Spinal cord (tissue), 10 donors: ENCODE measurements at places on chromosomes 7 and 10. TPM values are rescaled to one million over a fixed set of nuclear protein-coding genes. Genes with fewer than 3 reads are reported as not detected.
A peak's percentile ranks its signal among the peaks of the same experiment; 100 is the strongest.

DNA sequence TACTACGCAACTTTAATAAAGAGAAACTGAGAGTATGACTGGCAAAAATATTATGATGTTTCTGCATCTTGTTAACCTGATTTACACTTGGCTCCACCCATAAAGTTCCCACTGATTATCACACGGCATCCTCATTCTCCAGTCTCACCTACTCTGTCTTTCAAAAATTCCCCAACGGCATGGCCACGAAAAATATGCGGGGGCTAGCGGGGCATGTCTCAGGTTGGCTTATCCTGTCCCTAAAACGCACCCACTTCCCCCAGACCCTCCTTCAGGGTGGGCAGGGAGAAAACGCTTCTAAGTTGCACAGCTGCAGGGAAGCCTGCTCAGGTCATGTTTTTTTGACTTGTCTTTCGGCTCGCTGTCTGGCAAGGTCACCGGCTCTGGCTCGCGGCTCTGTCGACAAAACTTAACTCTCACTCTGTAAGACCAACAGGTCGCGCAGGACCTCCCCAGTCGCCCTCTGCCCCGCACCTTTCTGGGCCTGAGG, 3.8 kb downstream of the CDK6 start:
- no peak for DNase-seq

- DNase-seq: no peak
Observed at GRCh38 chr10:30557884-30558283, 71.7 kb downstream of the LYZL2 start.

Gene CALCR
- total RNA-seq: 0.39 TPM

DNA sequence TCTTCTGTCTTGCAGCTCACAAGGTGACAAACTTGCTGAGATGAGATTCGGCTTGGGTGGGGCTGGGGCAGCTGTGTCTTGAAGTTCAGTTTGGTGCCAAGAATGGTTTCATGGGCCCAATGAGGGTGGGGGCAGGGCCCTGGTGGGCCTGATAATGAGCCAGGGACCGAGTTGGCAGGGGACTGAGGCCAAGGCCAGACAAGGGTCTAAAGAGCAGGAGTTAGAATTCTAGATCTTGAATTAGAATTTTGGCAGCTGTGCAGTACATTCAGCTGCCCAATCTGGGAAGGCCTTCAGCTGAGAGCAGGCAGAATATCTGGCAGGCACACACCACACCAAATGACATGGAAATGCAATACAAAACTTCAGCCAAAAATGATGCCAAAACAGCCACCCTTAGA, 1.5 kb upstream of the JAZF1 start:
- DNase-seq: no peak

DNA sequence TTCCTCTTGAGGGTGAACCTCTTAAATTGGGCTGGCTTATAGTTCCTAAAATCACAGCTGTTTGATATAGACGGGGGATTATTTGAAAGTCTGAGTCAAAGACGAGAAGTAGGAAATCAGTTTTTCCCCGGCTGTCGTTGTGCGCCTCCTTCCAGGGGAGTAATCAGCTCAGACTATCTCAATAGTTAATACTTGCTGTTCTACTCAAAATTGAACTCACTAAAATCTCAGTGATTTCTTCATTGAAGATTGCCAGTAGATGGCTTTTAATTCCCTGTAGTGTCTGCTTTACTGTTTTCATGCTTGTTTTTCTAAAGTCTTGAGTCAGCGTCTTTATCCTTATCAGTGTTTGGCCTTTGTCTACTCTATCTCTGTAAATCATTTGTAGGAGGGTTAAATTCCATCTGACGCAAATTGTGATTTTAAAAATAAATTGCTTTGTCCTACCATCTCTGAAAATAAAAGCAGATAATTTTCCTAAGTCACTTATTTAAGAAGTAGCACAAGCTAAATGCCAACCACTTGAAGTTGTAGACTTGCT, 47.3 kb downstream of the CNNM2 start:
- no peak for DNase-seq

Gene A1CF
- not detected for total RNA-seq

- DNase-seq: peak; percentile 57
Observed at GRCh38 chr10:2949948-2950354, 117.4 kb upstream of the PFKP start.

DNA sequence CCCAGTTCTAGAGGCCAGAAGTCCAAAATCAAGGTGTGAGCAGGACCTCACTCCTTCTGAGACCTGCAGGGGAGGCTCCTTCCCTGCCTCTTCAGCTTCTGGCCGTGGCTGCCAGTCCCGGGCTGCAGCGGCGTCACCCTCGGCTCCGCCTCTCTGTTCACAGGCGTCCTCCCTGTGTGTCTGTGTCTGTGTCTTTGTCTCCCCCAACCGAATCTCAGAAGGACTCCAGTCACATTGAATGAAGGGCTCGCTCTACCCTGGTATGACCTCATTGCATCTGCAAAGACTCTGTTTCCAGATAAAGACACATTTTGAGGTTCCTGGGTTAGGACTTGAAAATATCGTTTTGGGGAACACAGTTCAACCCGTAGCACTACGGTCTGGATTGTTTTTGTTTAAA, 33.1 kb upstream of the GALNT11 start:
- peak; percentile 72 for DNase-seq

Gene NPC1L1
- total RNA-seq: 0.06 TPM

DNA sequence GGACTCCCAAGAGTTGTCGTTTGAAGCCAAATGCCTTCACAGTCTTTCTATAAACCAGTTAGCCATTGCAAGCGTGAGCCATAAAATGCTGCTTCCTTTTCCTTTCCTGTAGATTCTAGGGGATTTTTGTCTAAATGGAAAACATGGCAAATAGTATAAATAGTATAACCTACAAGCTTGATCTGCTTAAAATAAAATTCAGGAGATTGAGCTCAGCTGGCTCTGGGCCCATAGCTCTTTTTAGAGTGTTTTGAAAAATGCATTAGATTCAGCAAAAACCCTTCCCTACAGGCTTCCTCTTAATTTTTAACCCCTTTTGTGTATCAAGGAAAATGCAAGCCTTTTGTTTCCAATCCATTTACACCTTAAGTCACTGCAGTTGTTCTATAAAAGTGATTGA, 190.1 kb upstream of the GDF10 start:
- no peak for DNase-seq
